ENCODE measurements at places on chromosomes 12 and 14. TPM values are rescaled to one million over a fixed set of nuclear protein-coding genes. Genes with fewer than 3 reads are reported as not detected.

GRCh38 chr12:50923361-50924130 lies 28.8 kb upstream of the HIGD1C start:
- H3K4me1 ChIP-seq = peaks cover 24% of the 10 kb centered on the region
- H3K4me3 ChIP-seq = peak overlapping the region; percentile 65
- H3K36me3 ChIP-seq = peaks cover 9% of the 10 kb centered on the region
- no peaks in the 10 kb centered on the region for H3K27me3 ChIP-seq

CRACR2A gene
- 4.9 TPM for total RNA-seq

DNA sequence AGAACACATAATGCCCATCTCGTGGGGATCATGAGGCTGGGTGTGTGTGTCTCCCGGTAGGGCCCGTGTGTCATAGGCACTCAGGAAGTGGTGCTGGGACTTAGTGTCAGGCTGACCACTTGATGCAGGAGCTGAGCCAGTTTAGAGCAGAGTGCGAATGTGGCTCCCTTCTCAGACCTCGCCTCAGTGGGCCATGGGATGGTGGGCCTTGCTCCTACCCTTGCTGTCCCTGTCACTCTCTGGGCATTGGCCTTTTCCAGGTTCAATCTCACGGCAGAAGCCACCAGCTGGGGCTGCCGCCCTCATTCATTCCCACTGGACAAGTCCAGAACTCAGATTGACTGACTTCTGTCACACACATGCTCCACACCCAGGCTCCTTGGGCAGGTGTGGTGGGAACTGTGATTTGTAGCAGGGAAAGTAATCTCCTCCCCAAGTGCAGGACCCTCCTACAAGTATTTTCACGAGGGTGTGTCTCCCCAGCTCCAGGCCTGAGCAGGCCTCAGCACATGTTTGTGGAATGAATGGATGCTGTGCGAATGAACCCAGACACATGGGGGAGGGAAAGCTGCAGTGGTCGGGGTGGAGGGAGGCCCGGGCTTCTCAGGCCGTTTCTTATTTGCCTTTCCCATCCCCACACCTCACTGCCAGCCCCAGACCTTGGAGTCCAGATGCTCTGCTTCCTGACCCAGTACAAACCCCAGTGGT lies 54.9 kb downstream of the BEGAIN start:
- no peaks in the 10 kb centered on the region for H3K27me3 ChIP-seq
- no peak overlapping the region for H3K4me3 ChIP-seq

DNA sequence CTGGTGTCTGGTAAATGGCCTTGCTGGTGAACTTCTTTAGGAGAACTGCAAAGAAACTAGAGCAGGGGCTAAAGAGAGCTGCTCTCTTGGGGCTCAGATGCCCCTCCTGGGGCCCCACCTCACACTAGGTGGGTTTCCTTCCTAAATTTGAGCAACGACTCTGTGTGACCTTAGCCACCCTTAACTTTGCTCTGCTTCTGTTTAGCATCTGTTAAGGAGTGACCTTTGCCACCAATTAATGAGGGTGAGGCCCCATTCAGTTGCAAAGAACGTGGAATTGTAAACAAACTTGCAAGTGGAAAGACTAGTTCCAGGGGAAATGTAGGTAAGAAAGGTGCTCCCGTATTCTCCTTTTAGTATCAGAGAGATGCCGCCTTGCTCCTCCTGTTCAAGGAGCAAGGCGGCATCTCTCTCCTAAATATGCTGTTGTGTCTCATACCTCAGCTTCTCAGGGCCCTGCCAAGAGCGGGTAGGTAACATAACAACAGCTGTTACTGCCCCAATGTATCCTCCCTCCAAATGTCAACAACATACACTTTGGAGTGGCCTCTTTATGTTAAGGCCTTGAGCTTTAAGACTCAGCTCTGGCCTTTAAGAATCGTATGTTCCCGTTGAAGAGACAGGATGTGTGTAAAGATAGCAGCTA lies 77.6 kb upstream of the FUT8 start:
- no peak overlapping the region for H3K4me3 ChIP-seq
- no peak overlapping the region for H3K27ac ChIP-seq
- H3K4me1 ChIP-seq = peaks cover 48% of the 10 kb centered on the region
- no peak for DNase-seq
- H3K36me3 ChIP-seq = no peaks in the 10 kb centered on the region

DNA sequence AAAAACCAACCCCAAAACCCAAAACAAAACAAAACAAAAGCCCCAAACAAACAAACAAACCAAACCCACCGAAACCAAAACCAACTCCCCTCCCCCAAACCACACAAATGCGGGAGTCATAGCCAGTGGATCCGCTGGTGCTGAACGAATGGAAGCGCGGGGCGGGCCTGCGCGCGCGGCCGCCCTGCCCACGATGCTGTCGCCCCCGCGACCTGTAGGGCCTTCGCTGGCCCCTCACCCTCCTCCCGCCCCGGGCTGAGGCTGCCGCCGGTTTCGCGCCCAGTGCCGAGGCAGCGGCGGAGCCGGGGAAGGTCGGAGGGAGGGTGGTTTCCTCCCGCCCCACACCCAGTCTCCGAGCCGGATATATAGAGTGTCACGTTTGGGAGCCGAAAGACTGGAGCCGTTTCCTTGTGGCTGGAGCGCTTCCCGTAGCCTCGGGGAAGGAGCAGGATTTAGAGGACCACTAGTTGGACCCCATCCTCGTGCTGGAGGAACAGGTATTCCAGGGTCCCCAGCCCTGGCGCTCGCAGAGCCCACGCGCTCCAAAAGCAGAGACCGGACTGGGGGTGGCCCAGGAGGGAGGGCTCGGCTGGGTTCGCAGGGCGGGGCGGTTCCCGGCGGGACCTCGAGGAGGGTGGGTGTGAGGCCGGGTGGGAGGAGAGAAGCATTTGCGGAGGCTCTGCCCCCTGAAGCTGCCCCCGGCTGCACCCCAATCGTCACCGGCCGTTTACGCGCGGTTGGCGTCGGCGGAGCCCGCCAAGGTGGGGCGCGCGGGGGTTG lies at the start of gene FAR2:
Gene FAR2, plus strand, starts transcription at position 368 of the 780 bp plus-strand sequence. CDS start 121,172 bp downstream, outside the sequence.
- H3K27me3 ChIP-seq = no peaks in the 10 kb centered on the region
- no peaks in the 10 kb centered on the region for H3K4me1 ChIP-seq
- H3K27ac ChIP-seq = peak within 1 kb of the TSS; percentile 66
- no peak for DNase-seq
- no peaks in the 10 kb centered on the region for H3K36me3 ChIP-seq
- peak within 1 kb of the TSS; percentile 62 for H3K4me3 ChIP-seq

DNA sequence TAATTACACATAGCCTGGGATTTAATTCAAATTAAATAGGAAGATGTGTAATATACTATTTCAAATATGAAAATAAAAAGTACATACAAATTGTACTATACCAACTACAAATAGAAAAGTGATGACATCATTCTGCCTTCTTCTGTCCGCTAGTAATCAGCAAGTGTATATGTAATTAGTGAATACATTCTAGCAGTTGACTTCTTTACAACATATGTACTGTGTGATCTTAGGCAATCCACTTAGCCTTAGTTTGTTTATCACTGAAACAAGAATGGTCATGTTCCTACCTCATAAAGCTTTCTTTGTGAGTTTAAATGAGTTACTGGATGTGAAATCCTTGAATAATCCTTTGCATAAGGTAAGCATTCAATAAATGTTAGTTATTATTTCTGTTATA lies 7.8 kb upstream of the LUM start:
- H3K27ac ChIP-seq = no peak overlapping the region
- no peak overlapping the region for H3K4me3 ChIP-seq
- no peaks in the 10 kb centered on the region for H3K36me3 ChIP-seq
- no peaks in the 10 kb centered on the region for H3K27me3 ChIP-seq

GRCh38 chr12:15996254-15996653 lies 85.1 kb downstream of the DERA start:
- no peak overlapping the region for H3K27ac ChIP-seq
- no peak overlapping the region for H3K4me3 ChIP-seq
- no peak for DNase-seq
- H3K36me3 ChIP-seq = peaks cover 8% of the 10 kb centered on the region
- H3K27me3 ChIP-seq = no peaks in the 10 kb centered on the region

DNA sequence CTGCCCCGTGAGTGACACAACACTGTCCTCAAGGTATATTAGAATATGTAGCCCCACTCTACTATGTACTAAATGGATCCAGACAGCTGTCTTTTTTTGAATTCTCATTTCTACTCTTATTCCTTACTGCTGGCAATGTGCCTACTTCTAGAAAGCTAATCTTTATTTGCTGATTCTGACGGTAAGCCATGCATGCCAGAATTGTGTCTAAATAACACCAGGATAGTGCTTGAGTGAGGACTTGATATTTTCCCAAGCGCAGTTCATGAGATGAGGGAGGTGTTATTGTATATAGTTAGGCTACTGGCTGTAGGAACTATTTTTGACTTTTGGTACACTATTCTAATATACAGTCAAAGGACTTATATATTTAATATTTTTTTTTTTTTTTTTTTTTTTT lies 316.2 kb upstream of the NAV3 start:
- H3K27me3 ChIP-seq = no peaks in the 10 kb centered on the region
- H3K4me3 ChIP-seq = no peak overlapping the region
- no peak for DNase-seq
- H3K27ac ChIP-seq = no peak overlapping the region

GRCh38 chr14:100158566-100159093 lies 815 bp downstream of the DEGS2 start:
- DNase-seq = no peak
- H3K4me1 ChIP-seq = peaks cover 30% of the 10 kb centered on the region
- H3K36me3 ChIP-seq = no peaks in the 10 kb centered on the region
- no peak overlapping the region for H3K27ac ChIP-seq
- peak overlapping the region; percentile 42 for H3K4me3 ChIP-seq

GRCh38 chr14:79408696-79409095 lies 802.6 kb downstream of the DIO2 start:
- no peaks in the 10 kb centered on the region for H3K27me3 ChIP-seq
- H3K27ac ChIP-seq = no peak overlapping the region
- H3K4me1 ChIP-seq = peaks cover 4% of the 10 kb centered on the region
- H3K36me3 ChIP-seq = no peaks in the 10 kb centered on the region
- H3K4me3 ChIP-seq = no peak overlapping the region

CD163L1 gene
- total RNA-seq = 1.2 TPM

GRCh38 chr12:30631740-30632139 lies 63.9 kb downstream of the IPO8 start:
- DNase-seq = no peak
- H3K36me3 ChIP-seq = peaks cover 80% of the 10 kb centered on the region
- no peaks in the 10 kb centered on the region for H3K27me3 ChIP-seq
- H3K4me3 ChIP-seq = no peak overlapping the region

GRCh38 chr12:2490831-2491230 lies 303.9 kb upstream of the FKBP4 start:
- DNase-seq = no peak
- H3K27me3 ChIP-seq = no peaks in the 10 kb centered on the region
- H3K27ac ChIP-seq = no peak overlapping the region
- H3K36me3 ChIP-seq = no peaks in the 10 kb centered on the region
- H3K4me3 ChIP-seq = no peak overlapping the region
